ENCODE measurements at places on chromosomes 3 and 15.

GRCh38 chr3:139310474-139310933 lies 33.3 kb upstream of the MRPS22 start:
- no peak for DNase-seq

- DNase-seq = no peak
These were observed 47.3 kb upstream of the PHLDB2 start for GRCh38 chr3:111811811-111812210.

GRCh38 chr3:94127115-94127514 lies 64.3 kb downstream of the NSUN3 start:
- DNase-seq = no peak

DNA sequence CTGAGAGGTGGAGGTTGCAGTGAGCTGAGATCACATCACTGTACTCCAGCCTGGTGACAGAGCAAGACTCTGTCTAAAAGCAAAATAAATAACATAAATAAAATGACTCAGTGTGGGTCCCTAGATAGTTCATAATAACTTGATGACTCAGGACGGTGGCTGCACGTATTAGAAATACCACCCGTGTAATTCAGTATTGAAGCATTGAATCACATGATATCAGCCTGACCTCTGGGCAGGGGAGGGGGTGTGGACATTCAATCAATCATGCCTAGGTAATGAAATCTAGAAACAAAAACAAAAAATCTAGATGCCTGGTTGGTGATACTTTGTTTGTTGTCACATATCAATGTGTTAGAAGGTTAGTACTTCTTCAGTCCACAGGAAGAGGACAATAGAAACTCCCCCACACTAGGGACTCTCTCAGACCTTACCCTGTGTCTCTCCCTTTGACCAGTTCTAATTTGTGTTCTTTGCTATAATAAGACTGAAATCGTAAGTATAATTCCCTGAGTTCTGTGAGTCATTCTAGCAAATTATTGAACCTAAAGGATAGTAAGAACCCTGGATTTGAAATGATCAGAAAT lies 177.3 kb downstream of the GAP43 start:
- no peak for DNase-seq

GRCh38 chr15:89556413-89557262 lies 18.6 kb upstream of the TICRR start:
- DNase-seq = peak; percentile 44

DNA sequence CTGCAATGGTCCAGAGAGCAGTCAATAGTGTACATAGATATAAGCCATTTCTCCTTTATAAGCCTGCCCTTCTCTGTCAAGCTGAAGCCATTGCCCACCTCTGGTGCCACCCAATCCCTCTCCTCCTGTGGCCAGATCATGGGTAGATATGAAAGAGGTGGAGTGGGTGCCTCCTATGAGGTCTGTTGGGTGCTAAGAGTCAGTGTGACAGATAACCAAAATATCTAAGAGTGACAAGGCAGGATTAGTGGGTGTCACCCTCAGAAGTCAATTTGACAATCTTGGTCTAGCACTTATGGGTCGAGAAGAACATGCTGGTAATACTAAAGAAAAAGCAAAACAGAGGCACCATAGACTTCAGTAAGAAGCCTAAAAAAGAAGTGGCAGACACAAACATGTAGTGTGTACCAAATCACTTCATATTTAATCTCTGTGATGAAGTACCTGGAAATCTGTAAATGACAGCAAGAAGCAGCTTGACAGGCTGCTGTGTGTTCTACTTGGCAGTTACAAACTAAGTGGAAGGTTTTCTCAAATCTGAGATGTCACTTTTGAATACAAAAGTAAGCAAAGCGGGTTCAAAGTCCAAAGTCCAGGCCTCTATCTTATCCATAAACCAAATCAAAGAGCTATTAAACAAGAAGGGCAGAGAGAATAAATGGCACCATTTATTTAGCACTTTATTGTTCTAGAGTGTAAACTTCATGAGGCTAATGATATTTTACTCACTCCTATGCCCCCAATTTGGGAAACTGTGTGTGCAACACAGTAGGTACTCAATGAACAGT lies 118.9 kb upstream of the EOMES start:
- DNase-seq = no peak

DNA sequence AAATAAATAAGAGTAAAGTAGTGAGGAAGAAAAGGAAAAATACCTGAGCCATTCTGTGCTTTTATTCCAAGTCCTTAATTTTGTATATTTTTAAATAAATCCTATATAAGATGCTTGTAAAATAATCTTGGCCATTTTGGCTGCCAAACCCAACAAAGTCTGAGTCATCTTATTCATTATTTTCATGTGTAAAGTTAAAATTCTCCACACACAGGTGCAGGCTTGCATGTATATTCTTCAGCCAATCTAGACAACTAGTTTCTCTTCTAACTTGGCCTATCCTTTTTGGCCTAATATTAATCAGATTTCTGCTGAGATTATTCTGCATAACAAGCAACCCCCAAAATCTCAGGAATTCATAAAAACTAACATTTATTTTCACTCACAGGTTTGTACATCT lies 189.8 kb upstream of the ATP11B start:
- DNase-seq = no peak

DNA sequence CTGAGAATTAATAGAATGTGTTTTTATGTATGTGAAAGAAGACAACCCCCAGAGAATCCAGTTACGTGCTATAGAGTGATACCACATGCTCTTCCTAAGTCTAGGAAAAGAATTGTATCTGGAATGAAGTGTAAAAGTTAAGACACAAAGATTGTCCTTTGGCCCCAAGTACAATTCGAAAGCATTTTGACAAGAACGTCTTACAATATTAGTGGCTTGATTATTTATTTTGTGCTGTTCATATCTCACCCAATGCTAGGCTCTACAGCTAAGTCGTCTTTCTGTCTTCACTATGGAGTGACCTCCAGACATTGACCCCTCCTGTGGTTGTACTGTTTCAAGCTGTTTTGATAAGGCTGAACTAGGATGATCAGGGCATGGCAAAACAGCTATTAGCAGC lies 345.7 kb upstream of the C2CD4B start:
- no peak for DNase-seq

DNA sequence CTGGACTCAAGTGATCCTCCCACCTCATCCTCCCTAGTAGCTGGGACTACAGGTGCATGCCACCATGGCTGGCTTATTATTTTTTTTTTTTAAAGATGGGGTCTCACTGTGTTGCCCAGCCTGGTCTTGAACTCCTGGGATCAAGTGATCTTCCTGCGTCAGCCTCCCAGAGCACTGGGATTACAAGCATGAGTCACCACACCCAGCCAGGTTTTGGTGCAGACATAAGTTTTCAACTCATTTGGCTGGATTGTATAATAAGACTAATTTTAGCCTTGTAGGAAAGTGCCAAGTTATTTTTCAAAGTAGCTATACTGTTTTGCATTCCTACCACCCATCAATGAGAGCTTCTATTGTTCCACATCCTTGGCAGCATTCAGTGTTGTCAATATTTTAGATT lies 32.1 kb downstream of the BUB1B start:
- DNase-seq = no peak

GRCh38 chr3:160931474-160931873 lies 173.7 kb downstream of the B3GALNT1 start:
- DNase-seq = no peak

DNA sequence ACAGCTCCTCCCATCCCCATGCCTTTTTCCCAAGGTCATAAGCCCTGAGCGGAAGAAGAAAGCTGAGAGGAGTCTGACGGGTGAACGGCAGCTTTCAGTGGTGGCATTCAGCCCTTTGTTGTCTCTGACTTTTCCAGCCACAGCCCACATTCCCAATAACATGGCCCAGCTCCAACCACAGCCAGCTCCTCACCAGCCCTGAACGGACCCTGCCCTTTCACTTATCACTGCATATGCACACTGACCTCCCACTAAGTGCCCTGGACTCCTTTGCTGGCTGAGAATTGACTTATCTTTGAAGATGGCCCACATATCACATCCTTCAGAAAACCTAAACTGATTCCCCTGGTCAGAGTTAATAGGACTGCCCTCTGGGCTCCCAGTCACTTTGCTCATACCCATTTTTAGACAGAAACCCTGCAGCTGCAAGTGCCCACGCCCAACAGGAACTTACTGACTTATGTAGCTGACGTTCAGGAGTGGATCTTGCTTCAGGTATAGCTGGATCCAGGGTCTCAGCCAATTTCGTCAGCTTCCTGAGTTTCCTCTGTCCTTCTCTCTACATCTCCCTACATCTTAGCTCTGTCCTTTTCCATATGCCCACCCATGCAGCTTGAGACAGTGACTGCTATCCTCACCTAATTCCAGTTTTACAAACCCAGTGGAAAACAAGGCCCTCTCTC lies 348.5 kb upstream of the PROK2 start:
- no peak for DNase-seq

DNA sequence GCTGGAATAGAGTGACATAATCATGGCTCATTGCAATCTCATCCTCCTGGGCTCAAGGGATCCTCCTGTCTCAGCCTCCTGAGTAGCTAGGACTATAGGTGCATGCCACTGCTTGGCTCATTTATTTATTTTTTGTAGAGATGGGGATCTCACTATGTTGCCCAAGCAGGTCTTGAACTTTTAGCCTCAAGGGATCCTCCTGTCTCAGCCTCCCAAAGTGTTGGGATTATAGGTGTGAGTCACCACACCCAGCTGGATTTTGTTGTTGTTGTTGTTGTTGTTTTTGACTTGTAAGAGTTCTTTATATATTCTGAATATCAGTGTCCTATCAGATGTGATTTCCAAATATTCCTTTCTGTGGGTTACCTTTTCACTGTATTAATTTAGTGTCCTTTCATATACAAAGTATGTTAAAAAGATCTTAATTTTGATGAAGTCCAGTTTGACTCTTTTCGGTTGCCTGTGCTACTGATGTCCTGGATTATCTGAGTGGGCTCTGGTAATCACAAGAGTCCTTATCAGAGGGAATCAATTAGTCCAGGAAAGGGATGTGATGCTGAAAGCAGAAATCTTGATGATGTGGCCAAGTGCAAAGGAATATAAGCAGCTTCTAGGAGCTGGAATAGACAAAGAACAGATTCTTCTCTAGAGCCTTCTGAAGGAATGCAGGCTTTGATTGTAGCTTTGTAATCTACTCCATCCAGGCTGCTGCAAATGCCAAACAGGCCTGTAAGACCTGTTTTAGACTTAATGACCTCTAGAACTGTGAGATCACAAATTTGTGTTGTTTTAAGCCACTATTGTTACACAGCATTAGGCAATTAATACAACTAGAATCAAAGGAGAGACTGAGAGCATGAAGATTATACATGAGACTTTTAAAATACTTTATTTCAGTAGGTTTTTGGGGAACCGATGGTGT lies 30.2 kb downstream of the NCK1 start:
- DNase-seq = peak; percentile 13

GRCh38 chr3:151875759-151876158 lies 2.3 kb downstream of the SUCNR1 start:
- DNase-seq = no peak

DNA sequence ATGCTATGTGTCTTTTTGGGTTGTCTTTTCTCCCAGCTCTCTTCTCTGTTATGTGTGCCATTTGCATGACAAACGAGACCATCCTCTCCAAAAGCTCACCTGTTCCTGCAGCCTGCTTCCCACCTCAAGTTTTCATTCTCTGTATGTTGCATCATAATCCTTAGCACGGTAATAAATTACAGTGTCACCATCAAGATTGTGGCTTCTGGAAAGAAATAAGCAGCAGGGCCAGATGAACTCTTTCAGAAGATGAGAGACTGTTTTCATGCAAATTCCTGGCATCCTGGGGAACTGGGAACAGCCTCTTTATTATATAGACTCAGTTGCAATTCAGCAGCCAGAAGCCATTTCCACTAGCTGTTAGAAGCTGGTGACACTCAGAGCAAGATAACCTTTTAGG lies 436.7 kb downstream of the EPHB1 start:
- DNase-seq = no peak
